ENCODE measurements at places on chromosomes 5 and 9.

DNA sequence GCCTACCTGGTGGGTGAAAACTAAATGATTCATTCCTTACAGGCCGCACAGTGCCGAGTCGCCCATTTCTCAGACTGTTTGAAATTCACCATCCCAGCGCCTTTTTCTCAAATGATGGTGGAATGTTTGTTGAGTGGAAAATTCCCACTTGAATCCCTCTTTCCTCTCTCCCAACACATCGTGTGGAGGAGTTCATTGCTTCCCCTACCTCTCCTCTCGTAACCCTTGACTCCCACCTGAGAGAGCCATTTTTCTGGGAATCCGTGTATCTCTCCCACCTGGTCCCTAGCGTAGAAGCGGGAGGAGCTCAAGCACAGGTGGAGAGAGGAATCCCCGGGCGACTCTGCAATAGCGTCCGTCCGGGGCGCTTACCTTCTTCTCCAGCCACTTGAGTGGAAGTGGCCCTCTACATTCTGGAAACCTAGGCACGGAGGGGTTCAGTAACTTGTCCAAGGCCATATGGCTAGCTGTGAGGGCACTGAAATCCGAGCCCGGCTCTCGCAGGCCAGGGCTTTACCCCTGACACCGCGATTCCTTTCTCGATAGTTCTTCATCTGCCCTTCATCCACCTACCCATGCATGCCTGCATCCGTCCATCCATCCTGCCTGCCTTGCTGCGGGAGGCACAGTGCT lies 683 bp downstream of the OSMR start:
- DNase-seq = no peak

DNA sequence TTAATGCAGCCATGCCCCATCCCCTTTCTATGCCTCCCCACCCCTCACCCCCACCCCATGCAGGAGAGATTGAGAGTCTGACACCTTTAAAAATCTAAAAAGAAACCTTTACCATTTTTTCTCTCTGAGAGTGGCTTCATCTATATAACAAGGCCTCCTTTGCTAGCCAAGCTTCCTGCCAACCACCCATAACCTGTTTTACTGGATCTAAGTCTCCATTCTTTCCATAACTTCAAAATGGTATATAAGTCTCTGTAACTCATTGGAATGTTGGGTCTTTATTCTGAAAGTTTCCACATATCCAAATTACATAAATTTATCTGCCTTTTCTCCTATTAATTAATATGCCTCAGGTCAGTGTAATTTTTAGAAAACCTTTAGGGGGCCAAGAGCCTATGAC lies 1174.0 kb downstream of the MAT2B start:
- no peak for DNase-seq

- no peak for DNase-seq
Observed at GRCh38 chr5:135264451-135265440, 134.3 kb downstream of the MACROH2A1 start.

DNA sequence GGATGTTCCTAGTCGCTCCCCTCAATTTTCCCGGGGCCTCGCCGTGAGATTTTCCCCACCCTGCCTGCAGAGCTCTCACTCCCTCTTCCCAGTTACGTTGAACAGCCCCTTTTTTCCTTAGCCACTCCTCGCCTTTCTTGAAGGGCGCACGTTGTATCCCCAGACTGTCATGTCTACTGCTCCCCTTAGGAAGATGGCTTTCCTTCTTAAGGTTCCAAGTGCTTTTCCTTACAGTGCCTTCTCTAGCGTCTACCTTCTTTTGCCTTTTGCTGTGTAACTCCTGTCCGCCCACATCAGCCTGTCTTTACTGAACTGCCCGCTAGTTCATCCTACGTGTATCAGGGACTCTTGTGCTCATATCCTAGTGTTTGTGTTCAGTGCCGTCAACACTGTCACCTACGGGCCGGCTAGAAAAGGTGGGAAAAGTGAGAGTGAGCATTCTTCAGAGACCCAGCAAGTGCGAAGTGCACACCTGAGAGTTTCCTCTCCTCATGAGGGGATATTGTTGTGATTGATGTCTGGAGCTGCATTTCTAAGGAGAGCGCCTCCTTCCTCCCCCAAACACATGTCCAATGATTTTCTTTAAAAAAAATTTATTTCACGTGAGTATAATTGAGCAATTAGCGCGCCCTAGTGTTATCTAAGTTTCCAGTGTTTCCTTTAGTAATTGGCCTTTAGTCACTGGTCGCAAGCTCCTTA lies 764 bp downstream of the CAMLG start:
- no peak for DNase-seq

DNA sequence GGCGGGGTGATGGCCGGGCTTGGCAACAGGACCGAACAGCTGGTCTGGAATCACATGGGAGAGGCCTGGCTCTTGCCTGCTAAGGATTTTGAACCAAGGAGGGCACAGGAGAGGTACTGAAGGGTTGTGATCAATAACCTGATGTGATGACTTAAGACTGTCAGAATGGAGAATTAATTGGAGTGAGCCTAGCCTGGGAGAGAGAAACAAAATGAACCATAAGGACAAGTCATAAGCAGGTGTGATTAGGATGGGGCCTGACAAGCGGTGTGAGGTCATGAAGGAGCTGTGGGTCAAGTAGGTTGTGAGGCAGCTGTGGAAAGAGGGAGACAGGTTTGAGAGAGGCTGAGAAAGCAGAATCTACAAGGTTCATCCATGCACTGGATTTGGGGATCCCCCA lies 104.6 kb downstream of the MED10 start:
- no peak for DNase-seq

GRCh38 chr5:68429510-68429909 lies 214.0 kb downstream of the PIK3R1 start:
- no peak for DNase-seq

- DNase-seq = no peak
Observed at GRCh38 chr5:28313953-28314352, 1275.6 kb upstream of the CDH9 start.

GRCh38 chr9:134424818-134425217 lies 98.6 kb downstream of the RXRA start:
- DNase-seq = no peak

GRCh38 chr9:90834828-90835595 lies 33.4 kb downstream of the SYK start:
- DNase-seq = no peak

DNA sequence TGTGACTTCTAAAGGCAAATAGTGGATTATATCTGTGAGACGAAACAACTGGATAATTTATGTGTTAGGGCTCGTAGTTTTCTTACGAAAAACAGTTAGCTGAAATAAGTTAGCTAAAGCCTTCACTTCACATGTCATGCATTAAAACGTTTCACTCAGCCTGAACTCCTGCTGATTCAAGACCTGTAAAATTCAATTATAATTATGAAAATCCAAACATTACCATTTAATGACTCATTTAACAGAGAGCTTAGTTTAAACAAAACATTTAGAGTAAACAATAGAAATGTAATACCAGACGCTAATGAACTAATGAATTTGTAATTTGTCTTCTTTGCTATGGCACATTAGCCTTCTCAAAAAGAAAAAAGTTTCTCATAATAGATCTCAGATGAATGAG lies 1.7 kb downstream of the TAL2 start:
- DNase-seq = no peak

DNA sequence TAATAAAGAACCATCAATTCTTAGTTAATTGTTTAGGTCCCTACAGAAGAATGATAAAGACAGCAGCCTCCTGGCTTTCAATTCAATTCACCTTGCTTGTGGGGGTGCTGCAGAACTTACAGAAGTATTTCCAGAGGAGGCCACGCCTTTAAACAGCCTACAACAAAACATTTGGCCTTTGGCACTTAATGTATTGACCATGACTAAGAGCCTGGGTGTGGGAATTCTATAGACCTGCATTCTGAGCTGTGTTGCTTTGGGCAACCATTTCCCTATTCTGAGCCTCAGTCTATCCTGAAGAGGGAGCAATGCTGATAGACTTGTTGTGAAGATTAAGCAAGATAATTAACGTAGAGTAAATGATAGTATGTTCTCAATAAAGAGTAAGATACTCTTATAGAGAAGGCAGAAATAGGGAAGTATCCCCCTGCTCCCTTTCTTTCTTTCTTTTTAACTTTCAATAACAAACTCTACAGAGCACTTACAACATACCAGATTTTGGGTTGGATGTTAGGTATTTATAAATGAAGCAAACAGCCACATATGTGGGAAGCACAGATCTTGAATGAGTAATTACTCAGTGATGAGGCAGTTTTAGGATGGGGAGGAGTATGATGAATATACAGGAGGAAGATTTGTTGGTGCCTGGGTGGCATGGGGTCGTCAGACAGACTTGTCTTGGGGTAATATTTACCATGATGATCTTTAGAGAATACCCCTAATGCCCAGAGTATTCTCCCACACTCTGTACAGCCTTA lies 28.4 kb downstream of the PAPPA start:
- DNase-seq = no peak

DNA sequence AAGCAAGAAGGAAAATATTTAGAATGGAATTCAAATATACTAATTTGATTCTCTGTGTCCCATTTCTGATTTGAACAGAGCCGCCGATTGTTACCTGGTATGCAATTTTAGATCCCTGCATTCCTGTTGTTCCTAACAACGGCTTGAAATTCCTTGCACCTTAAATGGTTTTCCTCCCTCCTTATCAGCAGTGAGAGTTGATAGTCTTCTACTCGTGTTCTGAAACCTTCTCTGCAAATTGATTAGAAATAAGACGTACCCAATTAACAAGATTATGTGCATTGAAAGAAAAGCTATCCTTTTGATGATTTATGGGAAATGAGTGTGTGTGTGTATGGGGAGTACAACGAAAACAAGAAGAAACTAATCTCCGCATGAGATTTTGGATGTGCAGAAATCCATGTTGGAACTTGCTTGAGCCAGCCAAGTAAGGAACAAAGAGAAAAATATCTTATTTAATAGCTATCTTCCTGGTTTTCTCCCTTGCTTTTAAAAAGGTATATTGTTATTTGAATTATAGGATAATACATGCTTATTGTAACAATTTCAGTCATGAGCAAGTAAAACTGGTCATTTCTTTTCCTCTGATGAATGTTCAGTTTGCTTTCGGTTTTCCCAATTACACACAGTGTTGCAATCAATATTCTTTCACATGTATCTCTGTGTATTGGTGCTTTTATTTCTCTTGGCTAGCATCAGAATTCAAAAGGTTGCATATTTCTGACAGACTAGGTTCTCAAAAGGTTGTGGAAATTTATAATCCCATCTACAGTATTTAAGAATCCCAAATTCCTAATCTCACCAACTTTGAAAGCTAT lies 211.1 kb upstream of the ACTBL2 start:
- no peak for DNase-seq

- DNase-seq = no peak
Observed at GRCh38 chr9:73234008-73234360, 82.3 kb downstream of the ANXA1 start.

GRCh38 chr9:32866273-32866672 lies 82.9 kb downstream of the TMEM215 start:
- no peak for DNase-seq

- no peak for DNase-seq
Observed at GRCh38 chr9:23811633-23812032, 14.4 kb downstream of the ELAVL2 start.

GRCh38 chr9:28762167-28762566 lies 1188.9 kb upstream of the C9orf72 start:
- no peak for DNase-seq

- no peak for DNase-seq
Observed at GRCh38 chr9:76321195-76321828, 72.9 kb downstream of the RFK start.

GRCh38 chr9:131257266-131258025 lies 18.9 kb downstream of the FAM78A start:
- no peak for DNase-seq

DNA sequence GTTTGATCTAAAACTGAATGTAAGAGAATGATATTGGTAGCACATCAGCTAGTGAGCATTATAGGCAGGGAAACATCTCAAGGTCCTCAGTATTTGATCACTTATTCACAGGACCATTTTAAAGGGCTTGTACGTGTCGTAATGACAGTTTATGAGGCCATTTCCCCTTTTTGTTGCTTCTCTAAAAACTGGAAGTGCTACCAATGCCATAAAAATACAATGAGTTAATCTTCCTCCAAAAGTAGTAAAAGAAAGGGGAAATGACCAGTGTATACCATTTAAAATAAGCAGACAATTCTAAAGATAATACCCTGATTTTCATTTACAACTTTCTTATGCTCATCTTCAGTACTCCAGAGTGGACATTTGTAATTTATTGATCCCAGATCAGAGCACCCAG lies 285.8 kb upstream of the PCSK5 start:
- no peak for DNase-seq

DNA sequence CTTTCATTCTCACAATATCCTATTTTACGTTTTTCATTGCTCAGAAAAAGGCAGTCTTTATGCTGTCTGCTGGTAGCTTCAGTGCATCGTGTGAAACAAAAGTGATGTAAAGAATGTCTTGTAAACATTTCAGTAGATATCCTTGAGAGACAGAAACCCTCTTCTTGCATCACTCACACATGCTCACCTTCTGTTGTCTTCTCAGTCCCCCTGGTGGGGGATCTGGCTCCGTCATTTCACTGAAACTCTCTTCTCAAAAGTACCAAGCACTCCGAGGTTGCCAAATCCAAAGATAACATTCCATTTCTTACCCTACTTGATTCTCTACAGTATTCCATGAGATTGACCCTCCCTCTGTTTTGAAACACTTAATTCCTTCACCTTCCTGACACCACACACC lies 46.1 kb upstream of the PCA3 start:
- DNase-seq = no peak

DNA sequence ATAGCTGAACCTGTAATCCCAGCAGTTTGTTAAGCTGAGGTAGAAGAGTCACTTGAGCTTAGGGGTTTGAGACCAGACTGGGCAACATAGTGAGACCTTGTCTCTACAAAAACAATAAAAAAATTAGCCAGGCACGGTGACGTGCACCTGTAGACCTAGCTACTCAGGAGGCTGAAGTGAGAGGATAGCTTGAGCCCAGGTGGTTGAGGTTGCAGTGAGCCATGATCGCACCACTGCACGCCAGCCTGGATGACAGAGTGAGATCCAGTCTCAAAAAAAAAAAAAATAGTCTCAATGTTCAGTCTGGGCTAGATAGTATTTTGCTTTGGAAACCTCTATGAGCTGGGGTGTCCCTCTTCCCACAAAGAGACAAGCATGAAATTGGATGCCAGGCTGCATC lies 51.9 kb upstream of the IQGAP2 start:
- DNase-seq = no peak

- DNase-seq = no peak
Observed at GRCh38 chr5:22998774-22999173, 145.6 kb upstream of the CDH12 start.

DNA sequence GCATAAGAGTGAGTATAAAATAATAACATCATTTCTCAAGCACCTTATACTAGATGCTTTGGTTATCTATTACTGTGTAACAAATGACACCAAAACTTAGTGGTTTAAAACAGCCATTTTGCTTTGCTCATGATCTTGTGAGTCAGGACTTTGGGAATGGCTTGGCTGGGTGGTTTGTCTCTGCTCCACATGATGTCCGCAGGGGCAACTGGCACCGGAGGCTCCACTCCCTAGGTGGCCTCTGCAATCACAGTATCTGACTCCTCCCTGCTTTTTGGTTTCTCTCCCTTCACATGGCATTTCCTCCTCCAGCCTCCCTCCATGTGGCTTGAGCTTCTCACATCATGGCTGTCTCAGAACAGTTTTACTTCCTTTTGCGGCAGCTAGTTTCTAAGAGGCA lies 259.5 kb downstream of the GAS1 start:
- no peak for DNase-seq
